Endodermal cell (in vitro differentiated cells): ENCODE measurements at places on chromosomes 2 and 18.

DNA sequence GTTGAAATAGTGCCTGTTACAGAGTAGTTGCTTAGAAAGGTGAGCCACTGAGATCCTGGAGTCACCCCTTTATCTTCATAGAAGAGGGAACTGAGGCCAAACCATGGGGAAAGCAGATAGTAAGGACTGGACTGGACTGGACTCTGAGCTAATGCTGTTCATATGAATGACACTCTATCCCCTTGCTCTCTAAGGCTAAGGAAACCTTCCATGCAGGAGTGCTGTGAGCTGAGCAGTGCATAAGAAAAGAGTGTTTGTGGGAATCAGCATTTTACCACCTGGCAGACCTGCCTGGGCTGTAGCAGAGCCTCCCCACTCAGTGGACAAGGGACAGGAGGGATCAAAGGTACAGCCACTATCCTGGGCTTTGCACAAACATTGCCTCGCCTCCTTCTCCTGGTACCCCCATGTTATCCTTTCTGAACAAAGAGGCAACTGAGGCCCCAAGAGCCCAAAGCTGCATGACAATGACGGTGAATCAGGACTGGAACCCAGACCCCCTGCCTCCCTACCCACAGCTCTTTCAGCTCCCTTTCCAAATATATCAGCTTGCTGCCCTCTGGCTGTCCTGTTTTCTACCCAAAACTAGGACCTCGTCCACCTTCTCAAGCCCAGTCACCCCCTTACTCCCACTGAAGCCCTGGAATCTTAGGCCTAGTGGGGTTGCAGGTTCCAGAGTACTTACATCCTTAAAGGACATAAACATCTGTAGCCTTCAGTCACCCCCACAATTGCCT lies 227.9 kb downstream of the ZBTB7C start:
- DNase-seq, result no peak

DNA sequence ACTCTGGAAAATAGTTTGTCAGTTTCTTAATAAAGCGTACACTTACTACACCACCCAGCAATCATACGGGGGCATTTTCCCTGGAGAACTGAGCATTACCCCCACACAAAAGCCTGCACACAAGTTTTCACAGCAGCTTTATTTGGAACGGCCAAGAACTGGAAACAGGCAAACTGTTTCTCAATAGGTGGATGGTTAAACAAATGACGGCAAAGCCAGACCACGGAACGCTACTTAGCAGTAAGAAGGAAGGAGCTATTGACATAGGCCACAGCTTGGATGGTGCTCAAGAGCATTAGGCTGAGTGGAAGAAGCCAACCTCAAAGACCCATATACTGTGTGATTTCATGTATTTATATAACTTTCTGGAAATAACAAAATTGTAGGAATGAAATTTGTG lies 9.0 kb downstream of the MALL start:
- peak; percentile 12 for DNase-seq

- no peak for DNase-seq
Observed at GRCh38 chr2:101704046-101704466, 6.5 kb downstream of the MAP4K4 start.

GRCh38 chr2:144229296-144229695 lies 290.6 kb downstream of the ZEB2 start:
- no peak for DNase-seq

- peak; percentile 34 for DNase-seq
Observed at GRCh38 chr2:46390036-46390435, 89.3 kb upstream of the TMEM247 start.

DNA sequence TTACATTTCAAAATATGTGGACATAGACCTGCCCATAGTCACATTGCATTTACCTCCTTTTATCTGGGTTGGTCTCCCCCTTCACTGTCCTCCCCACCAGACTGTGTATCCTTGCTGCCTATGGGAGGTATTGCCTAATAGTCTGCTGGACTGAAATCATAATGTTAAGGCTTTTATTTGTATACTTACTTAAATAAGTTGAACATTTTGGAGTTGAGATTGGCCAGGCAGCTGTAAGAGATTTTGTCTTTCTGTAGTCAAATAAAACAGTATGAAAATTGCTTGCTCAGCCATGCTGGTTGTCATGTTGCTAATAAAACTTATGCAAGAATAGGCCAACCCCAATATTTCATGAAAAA lies 280.9 kb downstream of the PTPRM start:
- DNase-seq, result no peak

GRCh38 chr18:25875551-25876240 lies 214.7 kb downstream of the SS18 start:
- no peak for DNase-seq

GRCh38 chr2:133829450-133830020 lies 261.3 kb upstream of the NCKAP5 start:
- no peak for DNase-seq

- no peak for DNase-seq
Observed at GRCh38 chr2:215022418-215022817, 116.0 kb downstream of the ABCA12 start.

- no peak for DNase-seq
Observed at GRCh38 chr2:140200764-140201163, 1420.6 kb upstream of the NXPH2 start.

DNA sequence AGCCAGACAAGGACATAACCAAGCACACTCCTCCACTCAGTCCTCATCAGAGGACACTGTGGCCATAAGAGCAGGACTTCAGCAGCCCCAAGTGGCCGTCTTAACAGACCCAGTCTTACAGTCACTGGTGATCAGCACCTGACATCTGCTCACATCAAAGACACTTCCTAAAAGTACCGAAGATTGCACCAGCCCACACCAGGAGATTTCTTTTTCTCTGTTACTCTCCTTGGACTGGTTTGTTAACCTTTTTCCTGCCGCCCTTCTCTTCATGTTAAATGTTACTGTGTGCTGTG lies 44.1 kb downstream of the MRPS5 start:
- DNase-seq, result peak; percentile 59

DNA sequence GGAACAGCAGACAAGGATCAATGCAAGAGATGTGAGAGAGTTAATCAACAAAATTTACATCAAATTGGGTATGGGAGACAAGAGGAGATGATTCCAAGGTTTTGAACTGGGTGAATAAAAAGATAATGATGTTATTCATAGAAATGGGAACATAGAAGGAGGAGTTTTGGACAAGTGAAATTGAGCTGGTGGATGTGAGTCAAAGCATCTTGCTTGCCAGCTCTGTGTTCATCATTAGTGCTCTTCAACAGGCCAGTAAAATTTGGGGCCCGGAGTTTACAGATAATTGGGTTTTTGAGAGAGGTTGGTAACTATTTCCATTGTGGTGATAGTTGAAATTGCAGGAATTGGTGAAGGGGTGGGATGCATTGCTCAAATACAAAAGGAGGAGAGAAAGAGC lies 69.9 kb upstream of the CAVIN2 start:
- DNase-seq, result no peak

GRCh38 chr2:27721335-27721734 lies 50.2 kb upstream of the MRPL33 start:
- DNase-seq, result peak; percentile 75

DNA sequence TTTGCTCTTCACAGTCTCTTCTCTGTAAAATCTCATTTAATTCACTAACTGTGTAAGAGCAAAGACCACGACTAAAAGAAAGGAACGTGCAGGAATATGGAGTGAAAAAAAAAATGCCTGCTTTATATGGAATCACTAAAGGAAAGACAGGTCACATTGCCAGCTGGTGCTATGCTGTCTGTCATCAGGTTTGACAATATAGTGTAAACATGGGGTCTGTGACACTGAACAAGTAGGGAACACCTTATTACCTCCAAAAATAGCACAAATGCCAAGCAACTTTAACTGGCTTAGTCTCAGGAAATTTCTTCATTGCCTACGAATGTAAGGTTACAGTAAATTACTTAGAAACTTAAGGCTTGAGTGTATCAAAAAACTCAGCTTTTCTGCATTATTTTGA lies 364.5 kb upstream of the LINC00305 start:
- DNase-seq, result no peak

DNA sequence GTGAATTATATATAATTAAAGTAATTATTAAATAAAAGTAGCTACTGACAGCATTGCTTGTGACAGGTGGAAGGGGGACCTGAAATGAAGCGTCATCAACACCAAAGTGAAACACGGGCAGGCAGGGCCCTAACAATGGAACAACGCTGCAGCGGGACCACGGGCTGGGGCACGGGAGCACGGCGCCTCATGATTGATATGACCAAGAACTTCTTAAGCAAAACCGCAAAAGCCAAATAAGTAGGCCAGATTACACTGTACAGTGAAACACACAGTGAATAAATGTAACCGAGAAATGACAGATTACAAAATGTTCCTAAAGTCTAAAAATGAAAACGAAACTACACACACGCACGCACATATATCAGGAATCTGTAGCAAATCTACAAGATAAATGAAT lies 81.4 kb downstream of the SNTG2 start:
- no peak for DNase-seq

GRCh38 chr18:67553437-67553836 lies 36.9 kb upstream of the DSEL start:
- DNase-seq, result no peak
